Caudate nucleus (tissue), 63 donors: ENCODE measurements at places on chromosomes 2 and 18.

- DNase-seq: no peak
Observed at GRCh38 chr2:174787487-174788205, 23.4 kb upstream of the CHRNA1 start.

GRCh38 chr18:52343138-52343537 lies 3.1 kb downstream of the DCC start:
- no peak for DNase-seq

DNA sequence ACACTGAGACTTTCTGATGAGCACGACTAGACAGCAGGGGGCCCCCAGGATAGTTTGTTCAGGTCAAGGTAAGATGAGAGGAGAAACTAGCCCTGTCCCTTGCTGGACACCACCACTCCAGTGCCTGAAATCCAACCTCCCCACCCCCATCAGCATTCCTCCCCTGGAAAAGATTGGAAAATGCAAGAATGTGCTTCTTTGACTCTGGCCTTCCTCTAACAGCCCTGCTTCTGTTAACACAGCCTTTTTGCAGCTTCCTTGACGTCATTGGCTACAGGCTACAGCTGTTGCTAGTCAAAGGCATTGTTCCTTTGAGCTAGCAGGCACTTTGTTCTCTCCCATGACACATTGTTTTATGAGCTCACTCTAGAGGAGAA lies 20.1 kb upstream of the LTBP1 start:
- no peak for DNase-seq

GRCh38 chr18:25314151-25314837 lies 37.7 kb downstream of the ZNF521 start:
- DNase-seq: no peak

DNA sequence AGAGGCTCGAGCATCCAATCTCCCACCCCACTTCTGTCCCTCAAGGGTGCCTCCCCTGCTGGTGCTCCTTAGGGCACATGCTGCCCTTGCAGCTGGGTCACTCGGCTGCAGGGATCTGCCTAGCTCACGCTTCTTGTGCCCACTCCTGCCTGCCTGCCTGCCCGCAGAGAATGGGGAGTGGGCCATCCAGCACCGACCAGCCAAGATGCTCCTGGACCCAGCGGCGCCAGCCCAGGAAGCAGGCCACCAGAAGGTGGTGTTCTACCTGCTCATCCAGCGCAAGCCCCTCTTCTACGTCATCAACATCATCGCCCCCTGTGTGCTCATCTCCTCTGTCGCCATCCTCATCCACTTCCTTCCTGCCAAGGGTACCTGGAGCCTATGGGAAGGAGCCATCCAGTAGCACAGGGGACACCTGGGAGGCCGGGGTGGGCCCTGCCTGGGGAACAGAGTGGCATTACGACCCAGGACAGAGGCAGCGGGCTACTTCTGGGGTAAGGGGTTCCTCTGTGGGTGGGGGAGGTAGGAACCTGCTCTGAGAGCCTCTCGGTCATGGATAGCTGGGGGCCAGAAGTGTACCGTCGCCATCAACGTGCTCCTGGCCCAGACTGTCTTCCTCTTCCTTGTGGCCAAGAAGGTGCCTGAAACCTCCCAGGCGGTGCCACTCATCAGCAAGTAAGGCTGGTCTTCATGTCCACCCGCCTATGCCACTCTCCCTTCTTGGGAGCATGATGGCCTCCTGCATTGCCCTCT lies 3.4 kb downstream of the CHRNG start:
- DNase-seq: no peak
